Breast epithelium (tissue), 4 donors: ENCODE measurements at places on chromosomes 4 and X. TPM values are rescaled to one million over a fixed set of nuclear protein-coding genes. Genes with fewer than 3 reads are reported as not detected.

DNA sequence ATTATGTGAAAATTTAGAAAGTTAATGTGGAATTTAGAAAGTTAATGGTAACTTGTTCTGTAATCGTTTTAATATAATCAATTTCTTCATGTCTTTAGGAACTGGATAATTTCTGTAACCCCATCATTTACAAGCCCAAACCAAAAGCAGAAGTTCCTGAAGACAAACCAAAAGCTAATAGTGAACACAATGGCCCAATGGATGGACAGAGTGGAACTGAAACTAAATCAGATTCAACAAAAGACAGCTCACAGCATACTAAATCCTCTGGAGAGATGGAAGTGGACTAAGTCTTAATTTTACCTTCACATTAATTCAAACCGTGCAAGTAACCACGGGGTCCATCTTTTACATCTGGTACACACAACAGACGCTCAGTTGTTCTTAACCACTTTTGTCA lies 48.1 kb upstream of the PLK4 start:
- no peak for DNase-seq
- H3K36me3 ChIP-seq = peaks cover 5% of the 10 kb centered on the region
- H3K4me3 ChIP-seq = no peak overlapping the region
- no peaks in the 10 kb centered on the region for H3K4me1 ChIP-seq
- no peak overlapping the region for H3K27ac ChIP-seq
- no peaks in the 10 kb centered on the region for H3K27me3 ChIP-seq

- no peak for DNase-seq
- no peaks in the 10 kb centered on the region for H3K4me1 ChIP-seq
- peaks cover 69% of the 10 kb centered on the region for H3K27me3 ChIP-seq
These were observed 609.8 kb downstream of the BCOR start for GRCh38 chrX:39487969-39488330.

GRCh38 chr4:20395160-20395773 lies 143.6 kb downstream of the SLIT2 start:
- no peaks in the 10 kb centered on the region for H3K36me3 ChIP-seq
- no peak for DNase-seq
- H3K27me3 ChIP-seq = no peaks in the 10 kb centered on the region
- H3K4me1 ChIP-seq = no peaks in the 10 kb centered on the region
- H3K4me3 ChIP-seq = no peak overlapping the region
- H3K27ac ChIP-seq = no peak overlapping the region

DNA sequence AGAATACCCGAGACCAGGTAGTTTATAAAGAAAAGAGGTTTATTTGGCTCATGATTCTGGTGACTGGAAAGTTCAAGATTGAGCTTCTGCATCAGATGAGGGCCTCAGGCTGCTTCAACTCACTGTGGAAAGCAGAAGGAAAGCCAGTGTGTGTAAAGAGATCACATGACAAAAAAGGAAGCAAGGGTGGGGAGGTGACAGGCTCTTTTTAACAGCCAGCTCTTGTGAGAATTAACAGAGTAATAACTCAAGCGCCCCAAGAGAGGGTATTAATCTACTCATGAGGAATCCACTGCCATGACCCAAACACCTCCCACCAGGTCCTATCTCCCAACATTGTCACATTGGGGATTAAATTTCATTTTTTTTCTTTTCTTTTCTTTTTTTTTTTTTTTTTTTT lies 6.3 kb upstream of the YIPF6 start:
- no peaks in the 10 kb centered on the region for H3K4me1 ChIP-seq
- H3K27me3 ChIP-seq = no peaks in the 10 kb centered on the region
- no peak overlapping the region for H3K27ac ChIP-seq
- no peak overlapping the region for H3K4me3 ChIP-seq
- H3K36me3 ChIP-seq = no peaks in the 10 kb centered on the region

GRCh38 chr4:161097821-161098220 lies 1066.0 kb downstream of the FSTL5 start:
- H3K4me3 ChIP-seq = no peak overlapping the region
- H3K27ac ChIP-seq = no peak overlapping the region
- H3K27me3 ChIP-seq = no peaks in the 10 kb centered on the region
- no peak for DNase-seq

The SERTM2 gene
- 1.6 TPM for total RNA-seq

- DNase-seq = no peak
- no peaks in the 10 kb centered on the region for H3K4me1 ChIP-seq
- H3K27ac ChIP-seq = no peak overlapping the region
- no peaks in the 10 kb centered on the region for H3K27me3 ChIP-seq
These were observed 44.3 kb downstream of the HELT start for GRCh38 chr4:185062606-185063005.

DNA sequence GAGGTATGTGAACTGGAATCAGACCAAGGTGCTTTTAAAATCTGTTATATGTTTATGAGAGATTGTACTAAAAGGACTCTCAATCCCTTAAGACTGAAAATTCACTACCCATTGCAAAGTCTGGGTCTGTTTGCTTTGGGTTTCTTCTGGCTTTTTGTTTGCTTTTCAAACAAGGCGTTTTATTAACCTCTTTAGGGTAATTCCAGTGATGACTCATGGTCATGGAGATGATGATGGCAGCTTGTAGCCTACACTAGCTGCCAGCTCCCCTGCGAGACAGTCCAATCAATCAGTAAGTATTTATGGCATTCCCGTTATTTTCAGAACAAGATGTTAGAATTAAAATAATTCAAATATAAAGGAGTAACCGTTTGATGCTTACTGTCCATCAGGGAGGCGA lies 643.8 kb upstream of the FTHL17 start:
- no peaks in the 10 kb centered on the region for H3K36me3 ChIP-seq
- H3K4me1 ChIP-seq = no peaks in the 10 kb centered on the region
- DNase-seq = no peak
- no peaks in the 10 kb centered on the region for H3K27me3 ChIP-seq

DNA sequence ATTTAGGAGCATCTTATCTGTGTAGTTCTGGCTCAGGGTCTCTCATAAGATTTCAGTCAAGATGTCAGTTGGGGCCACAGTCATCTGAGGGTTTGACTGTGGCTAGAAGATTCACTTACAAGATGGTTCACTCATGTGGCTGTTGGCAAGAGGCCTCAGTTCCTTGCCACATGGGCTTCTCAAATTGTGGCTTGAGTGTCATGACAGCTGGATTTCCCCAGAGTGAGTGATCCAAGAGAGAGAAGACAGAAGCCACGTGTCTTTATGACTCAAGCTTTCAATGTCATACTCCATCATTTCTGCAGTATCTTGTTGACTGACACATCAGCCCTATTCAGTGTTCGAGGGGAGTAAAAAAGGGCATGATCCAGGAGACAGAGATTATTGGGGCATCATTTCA lies 131.3 kb upstream of the AP1S2 start:
- DNase-seq = no peak
- no peak overlapping the region for H3K4me3 ChIP-seq
- no peaks in the 10 kb centered on the region for H3K4me1 ChIP-seq
- no peak overlapping the region for H3K27ac ChIP-seq

The RBM46 gene
- not detected for total RNA-seq

The HERC5 gene
- total RNA-seq = 5.9 TPM

The PFKFB1 gene
- 3.1 TPM for total RNA-seq

- H3K36me3 ChIP-seq = no peaks in the 10 kb centered on the region
- no peaks in the 10 kb centered on the region for H3K4me1 ChIP-seq
- H3K27ac ChIP-seq = no peak overlapping the region
- no peaks in the 10 kb centered on the region for H3K27me3 ChIP-seq
- no peak for DNase-seq
- no peak overlapping the region for H3K4me3 ChIP-seq
These were observed 2284.8 kb downstream of the ARAP2 start for GRCh38 chr4:33959519-33959918.

DNA sequence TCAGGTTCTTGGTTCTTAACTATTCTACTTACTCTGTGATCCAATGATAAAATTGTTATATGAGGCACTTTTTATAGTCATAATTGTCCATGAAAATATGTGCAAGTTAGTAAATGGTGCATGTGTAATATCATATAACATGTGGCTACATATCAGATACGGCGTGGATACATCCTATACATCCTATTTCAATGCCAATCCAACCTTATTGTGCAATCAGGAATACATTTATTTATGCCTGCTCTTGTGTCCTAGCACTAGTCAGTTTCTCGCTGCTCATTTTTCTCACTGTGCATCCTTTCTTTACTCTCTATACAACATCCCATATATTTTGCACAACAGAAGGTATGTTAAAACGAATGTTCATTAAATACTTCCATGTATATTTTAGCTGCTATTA lies 1141.1 kb downstream of the FAT4 start:
- H3K27me3 ChIP-seq = no peaks in the 10 kb centered on the region
- H3K4me1 ChIP-seq = no peaks in the 10 kb centered on the region

The SMARCA1 gene
- 34.4 TPM for total RNA-seq

DNA sequence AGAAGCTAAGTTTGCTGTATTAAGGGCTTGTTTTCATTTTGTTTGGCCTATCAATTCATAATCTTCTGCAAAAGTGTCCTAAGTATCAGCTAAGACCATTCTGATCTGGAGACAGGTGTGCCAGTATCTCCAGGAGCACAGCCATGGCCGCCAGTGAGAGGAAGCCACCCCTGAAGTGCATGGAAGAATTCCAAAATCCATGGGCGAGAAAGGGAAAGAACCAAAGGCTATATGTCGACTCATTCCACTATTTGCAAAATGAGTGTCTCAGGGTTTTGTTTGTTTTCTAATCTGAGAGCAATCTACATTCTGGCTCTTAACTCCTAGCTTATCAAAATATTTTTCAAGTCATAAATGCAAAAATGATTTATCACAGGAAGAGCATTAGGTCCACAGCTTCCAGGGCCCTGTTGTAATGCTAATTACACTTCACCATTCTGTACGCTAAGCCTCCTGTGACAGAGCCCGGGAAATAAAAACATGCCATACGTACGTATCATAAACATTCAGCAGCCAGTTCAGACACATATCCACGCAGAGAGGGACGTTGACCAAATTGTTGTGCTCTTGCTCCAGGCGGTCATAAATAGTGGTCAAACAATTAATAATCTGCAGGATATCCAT lies 137.3 kb upstream of the FTHL17 start:
- no peaks in the 10 kb centered on the region for H3K4me1 ChIP-seq
- no peak overlapping the region for H3K27ac ChIP-seq
- DNase-seq = no peak
- no peaks in the 10 kb centered on the region for H3K36me3 ChIP-seq

The BMP15 gene
- not detected for total RNA-seq

DNA sequence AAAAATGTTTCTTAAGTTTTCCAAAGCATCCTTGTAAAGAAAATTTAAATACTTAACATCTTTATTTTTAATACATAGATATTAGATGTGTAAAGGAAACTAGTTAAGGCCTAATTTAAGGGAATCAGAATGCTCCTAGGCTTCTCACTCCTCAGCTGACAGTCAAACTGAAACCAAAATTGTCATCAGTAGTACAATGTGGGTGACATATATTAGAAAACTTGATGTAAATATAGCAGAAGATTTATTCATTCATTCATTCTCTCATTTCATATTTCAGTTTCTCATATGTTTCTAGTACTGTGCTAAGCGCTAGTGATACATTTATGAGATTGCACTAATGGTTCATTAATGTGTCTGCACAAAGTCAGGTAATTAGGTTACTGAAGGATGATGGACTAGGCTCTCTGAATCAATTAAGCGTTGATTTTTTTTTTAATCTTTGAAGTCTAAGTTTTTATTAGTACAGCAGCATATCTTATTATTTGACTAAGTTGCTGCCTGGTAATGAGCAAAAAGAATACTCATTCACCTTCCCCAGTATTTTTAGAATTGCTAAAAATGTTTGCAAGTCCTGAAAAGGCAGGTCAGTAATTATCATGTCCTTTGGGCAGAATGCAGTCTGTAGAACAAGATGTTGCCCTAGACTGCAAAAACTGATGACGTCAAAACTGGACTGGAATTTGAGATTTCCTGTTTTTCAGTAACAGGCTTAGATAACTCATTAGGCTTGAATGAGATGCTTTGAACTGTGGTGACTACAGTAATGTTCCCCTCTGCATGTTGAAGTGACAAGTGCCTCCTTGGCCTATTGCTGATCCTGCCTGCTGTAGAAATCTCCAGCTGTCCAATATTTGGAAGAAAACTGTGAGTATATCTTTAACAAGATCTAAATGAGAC lies 128.7 kb downstream of the ARHGAP24 start:
- no peaks in the 10 kb centered on the region for H3K27me3 ChIP-seq
- H3K4me1 ChIP-seq = no peaks in the 10 kb centered on the region
- H3K4me3 ChIP-seq = no peak overlapping the region
- H3K36me3 ChIP-seq = no peaks in the 10 kb centered on the region
- no peak for DNase-seq
- H3K27ac ChIP-seq = no peak overlapping the region

- no peak overlapping the region for H3K4me3 ChIP-seq
- no peak for DNase-seq
- no peaks in the 10 kb centered on the region for H3K36me3 ChIP-seq
- no peaks in the 10 kb centered on the region for H3K4me1 ChIP-seq
These were observed 182.9 kb downstream of the AFAP1 start for GRCh38 chr4:7756561-7757355.

The GPAT3 gene
- 7.6 TPM for total RNA-seq

DNA sequence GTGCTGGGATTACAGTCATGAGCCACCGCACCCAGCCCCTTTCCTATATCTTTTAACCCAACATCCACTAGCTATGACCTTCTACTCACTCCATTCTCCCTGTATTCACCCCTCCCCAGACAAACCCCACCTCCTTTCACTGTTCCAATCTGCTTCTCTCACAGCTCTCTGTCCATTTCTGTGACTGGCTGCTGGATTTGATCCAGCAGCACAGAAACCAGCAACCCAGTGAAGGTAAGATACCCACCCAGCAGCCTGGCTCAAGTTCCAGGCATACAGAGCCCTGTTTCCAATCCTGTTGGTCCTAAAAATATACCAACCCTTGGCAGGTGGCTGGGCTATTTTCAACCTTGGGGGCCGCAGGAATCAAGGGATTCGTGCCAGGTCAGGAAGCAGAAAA lies 56.9 kb upstream of the SMIM10 start:
- H3K4me3 ChIP-seq = no peak overlapping the region
- no peaks in the 10 kb centered on the region for H3K27me3 ChIP-seq
- no peak overlapping the region for H3K27ac ChIP-seq
- DNase-seq = no peak
- no peaks in the 10 kb centered on the region for H3K4me1 ChIP-seq

DNA sequence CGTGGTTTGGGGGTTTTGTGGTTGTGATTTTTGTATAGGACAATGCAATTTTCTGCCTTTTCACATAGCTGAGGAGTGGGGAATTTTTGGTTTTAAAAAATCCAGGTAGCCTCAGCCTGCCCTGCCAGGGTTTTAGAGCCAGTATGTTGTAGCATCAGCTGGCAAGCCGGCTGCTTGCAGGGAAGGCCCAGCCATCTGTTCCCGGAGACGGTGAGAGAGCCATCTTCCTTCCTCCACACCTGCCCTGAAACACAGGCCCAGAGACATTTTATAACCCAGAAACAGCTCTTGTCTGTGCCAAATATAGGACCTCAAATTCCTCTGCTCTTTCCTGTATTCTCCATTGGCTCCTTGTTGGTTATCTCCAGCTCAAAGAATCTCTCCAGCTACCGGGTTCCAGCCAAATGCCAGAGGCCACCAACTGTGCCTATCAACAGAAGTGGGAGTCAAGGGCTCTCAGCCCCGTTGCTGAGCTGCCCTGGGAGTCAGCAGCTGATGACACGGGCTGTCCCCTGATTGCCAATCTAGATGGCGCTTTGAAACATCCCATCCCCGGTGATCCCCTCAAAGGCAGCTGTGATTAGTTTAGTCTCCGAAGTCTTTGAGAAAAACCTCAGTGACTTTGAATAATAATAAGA lies 595.2 kb downstream of the MID1IP1 start:
- no peaks in the 10 kb centered on the region for H3K4me1 ChIP-seq
- H3K4me3 ChIP-seq = no peak overlapping the region

The TIMM17B gene
- 32.3 TPM for total RNA-seq

GRCh38 chrX:21438792-21439191 lies 64.6 kb downstream of the CNKSR2 start:
- no peak for DNase-seq
- H3K27ac ChIP-seq = no peak overlapping the region
- H3K27me3 ChIP-seq = peaks cover 7% of the 10 kb centered on the region
- no peaks in the 10 kb centered on the region for H3K36me3 ChIP-seq
- H3K4me3 ChIP-seq = no peak overlapping the region
- no peaks in the 10 kb centered on the region for H3K4me1 ChIP-seq
